ENCODE measurements at places on chromosomes 7 and 10. TPM values are rescaled to one million over a fixed set of nuclear protein-coding genes. Genes with fewer than 3 reads are reported as not detected.

NKX2-3 gene
- total RNA-seq, result not detected

MICALL2 gene
- 2.0 TPM for total RNA-seq

SYT15B gene
- total RNA-seq, result 0.25 TPM

DOCK1 gene
- total RNA-seq, result not detected

GRID2IP gene
- not detected for total RNA-seq

CLEC5A gene
- total RNA-seq, result not detected

TAS2R41 gene
- not detected for total RNA-seq

VSIR gene
- total RNA-seq, result 132 TPM

PON1 gene
- total RNA-seq, result not detected

KCND2 gene
- not detected for total RNA-seq

ERVW-1 gene
- total RNA-seq, result not detected
